ENCODE measurements at places on chromosomes 5 and 9. TPM values are rescaled to one million over a fixed set of nuclear protein-coding genes. Genes with fewer than 3 reads are reported as not detected.

Gene DCANP1
- polyA plus RNA-seq, result not detected

Gene PFN3
- 0.72 TPM for polyA plus RNA-seq

Gene FREM1
- 173 TPM for polyA plus RNA-seq

Gene TLX3
- not detected for polyA plus RNA-seq

Data from right renal cortex interstitium (tissue), 3 donors.